GM23248 (cell line): ENCODE measurements at places on chromosomes 2 and 18.
A peak's percentile ranks its signal among the peaks of the same experiment; 100 is the strongest.

DNA sequence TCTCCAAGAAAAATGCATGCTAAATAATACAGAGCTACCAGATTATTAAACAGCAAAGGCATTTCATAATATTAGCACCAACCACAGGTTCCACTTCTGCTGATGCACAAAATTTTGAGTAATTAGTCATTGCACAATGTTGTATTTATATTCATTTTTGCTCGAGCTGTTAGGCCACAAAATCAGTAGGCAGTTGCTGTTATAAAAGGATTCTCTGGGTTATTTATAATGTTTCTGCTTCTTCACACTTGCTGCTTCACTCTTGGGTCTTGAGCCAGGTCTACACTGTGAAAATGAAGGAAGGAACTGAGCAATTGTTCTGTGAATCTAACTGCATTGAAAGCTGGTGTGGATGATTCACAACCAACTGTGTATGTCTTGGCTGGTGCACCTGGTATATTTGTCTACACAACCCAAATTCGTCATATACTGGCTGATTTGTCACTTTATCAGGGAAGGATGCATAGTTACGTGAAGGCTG is 38.3 kb downstream of the MRPL33 start:
- peak; percentile 94 for DNase-seq

GRCh38 chr18:9838144-9838877 is 47.5 kb upstream of the TXNDC2 start:
- peak; percentile 20 for DNase-seq

GRCh38 chr2:105373344-105373781 is 25.5 kb downstream of the FHL2 start:
- DNase-seq = peak; percentile 46

DNA sequence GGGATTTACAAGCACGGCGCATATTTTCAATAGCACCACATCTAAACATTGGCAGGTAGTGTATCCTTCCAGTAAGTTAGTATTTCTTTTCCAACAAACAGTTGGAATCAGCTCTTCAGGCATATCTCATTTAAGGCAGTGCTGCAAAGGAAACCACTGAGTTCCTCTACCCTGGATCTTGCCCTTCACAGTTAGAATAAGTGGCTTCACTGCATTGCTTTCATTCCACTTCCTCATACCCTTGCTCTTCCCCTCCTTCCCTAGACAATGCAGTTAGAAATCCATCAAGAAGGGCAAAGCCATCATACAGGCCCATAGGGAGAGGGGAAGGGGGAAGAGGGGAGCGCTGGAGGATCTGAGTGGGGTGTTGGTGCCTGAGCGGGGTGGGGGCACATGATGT is 173.7 kb downstream of the FBXO15 start:
- DNase-seq = no peak

GRCh38 chr18:31429623-31430022 is 17.9 kb upstream of the DSG3 start:
- no peak for DNase-seq

DNA sequence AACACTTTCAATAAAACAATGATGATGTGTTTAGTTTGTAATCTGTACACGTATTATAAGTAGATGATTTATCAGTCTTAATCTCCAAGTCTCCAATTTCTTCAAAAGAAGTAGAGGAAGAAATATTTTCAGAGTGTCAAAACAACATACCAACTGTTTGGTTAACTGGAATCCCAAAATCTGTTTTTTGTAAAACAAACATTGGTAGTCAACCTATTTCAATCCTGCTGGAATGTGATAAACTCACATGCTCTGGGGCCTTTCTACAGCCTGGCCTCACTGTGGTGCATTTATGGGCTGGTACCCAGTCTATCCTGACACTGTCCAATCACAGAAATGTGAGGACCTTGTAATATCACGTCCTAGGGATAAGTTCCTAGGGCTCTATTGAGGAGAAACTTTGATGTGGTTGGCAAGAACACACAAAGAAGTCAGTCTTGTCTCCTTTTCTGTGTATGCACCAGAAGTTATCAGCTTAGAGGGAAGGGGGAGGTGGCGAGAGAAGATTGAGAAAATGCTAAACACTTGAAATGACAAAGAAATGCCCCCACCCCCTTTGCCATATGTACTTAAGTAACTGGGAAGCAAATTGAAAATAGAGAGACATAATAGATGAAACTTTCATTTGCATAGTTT is 47.2 kb downstream of the PRKRA start:
- no peak for DNase-seq

DNA sequence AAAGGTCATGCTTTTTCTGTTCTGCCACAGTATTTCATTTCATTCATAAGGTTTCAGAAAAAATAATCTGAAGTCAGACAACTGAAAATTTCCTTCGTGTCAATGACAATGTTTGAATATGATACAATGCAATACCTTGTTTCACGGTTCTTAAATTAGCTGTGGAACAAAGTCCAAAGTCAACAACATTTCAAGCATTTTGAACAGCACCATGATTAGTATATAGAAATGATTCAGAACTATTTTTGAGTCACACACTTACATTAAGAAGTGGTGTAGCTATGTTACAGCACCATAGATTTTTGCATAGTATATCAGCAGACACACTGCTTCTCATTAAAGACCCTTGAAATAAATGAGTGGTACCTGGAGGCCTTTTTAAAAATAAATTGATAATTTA is 178.3 kb upstream of the DSEL start:
- peak; percentile 24 for DNase-seq

- DNase-seq = no peak
These were observed 439.8 kb upstream of the TMEFF2 start for GRCh38 chr2:192634557-192634956.

DNA sequence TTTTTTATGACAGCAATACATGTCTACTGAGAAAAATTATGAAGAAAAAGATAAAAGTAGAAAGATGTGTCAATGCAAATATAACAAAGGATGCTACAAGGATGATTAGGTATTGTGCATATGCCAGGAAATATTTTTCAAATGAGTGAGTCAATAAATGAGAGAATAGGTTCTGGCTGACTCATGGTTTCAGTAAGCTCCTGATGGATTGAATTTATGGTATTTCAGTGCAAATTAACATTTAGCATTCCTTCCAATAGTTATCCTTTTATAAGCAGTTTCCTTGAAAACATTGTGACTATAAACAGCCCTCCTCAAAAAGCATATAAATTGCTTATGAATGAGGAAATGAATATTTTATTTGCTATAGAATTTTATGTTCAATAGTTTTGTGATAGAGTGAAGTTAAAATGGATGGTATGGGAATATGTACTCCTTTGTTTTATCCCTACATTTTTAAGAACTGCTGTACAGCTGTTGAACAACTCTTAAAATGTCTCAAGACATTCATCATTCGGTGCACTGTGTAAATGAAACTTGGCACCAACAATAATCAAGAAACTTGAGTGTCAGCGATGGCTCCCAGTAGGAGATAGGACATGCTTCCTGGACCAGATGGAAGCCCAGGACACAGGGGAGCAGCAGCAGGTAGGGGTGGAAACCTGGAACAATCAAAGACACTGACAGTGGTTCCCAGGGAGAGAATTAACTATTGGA is 144.7 kb downstream of the PMAIP1 start:
- peak; percentile 85 for DNase-seq
